ENCODE measurements at places on chromosomes 16 and 17. TPM values are rescaled to one million over a fixed set of nuclear protein-coding genes. Genes with fewer than 3 reads are reported as not detected.

GRCh38 chr17:63834431-63835166 lies 7.1 kb upstream of the FTSJ3 start:
- peak overlapping the region; percentile 13 for H3K27ac ChIP-seq
- peak; percentile 46 for DNase-seq
- no peaks in the 10 kb centered on the region for H3K27me3 ChIP-seq
- H3K36me3 ChIP-seq: peaks cover 57% of the 10 kb centered on the region
- H3K4me1 ChIP-seq: peaks cover 32% of the 10 kb centered on the region

- no peak for DNase-seq
- peak overlapping the region; percentile 90 for H3K27ac ChIP-seq
- H3K4me3 ChIP-seq: peak overlapping the region; percentile 88
- H3K4me1 ChIP-seq: peaks cover 21% of the 10 kb centered on the region
Observed at GRCh38 chr17:43400943-43401717, 2.3 kb downstream of the ARL4D start.

DNA sequence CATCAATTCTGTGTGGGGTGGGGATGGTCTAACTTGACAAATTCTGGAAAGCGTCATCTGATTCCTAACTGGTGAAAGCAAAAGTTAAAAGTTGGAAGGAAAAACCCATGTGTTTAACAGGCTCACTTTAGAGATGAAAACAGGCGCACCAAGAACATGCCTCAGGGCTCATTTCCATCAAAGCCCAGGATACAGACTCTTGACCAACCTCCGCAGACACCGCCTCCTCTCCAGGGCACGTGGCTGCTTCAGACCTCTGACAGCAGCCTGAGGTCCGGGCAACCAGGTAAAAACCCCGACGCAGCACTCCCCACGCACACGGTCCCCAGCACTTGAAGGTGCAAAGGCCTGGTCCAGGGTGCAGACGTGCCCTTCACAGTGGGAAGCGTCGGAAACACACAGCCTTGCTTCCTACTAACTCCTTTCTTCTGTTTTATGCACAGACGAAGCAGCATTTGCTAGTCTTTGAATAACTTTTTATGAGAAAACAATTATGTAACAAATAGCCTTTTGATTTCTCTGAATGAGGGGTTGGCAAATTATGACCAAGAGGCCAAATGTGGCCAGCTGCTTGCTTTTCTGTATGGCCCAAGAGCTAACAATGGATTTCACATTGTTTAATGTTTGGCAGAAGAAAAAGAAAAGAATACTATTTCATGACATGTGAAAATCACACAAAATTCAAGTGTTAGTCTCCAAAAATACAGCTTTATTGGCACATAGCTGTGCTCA lies 44.2 kb upstream of the TRAP1 start:
- no peak overlapping the region for H3K27ac ChIP-seq
- H3K4me3 ChIP-seq: no peak overlapping the region
- no peaks in the 10 kb centered on the region for H3K4me1 ChIP-seq
- H3K27me3 ChIP-seq: no peaks in the 10 kb centered on the region

- no peak overlapping the region for H3K27ac ChIP-seq
- DNase-seq: no peak
- no peak overlapping the region for H3K4me3 ChIP-seq
- no peaks in the 10 kb centered on the region for H3K27me3 ChIP-seq
- no peaks in the 10 kb centered on the region for H3K36me3 ChIP-seq
Observed at GRCh38 chr16:49411121-49411970, 37.7 kb downstream of the C16orf78 start.

- no peaks in the 10 kb centered on the region for H3K27me3 ChIP-seq
- peak overlapping the region; percentile 88 for H3K4me3 ChIP-seq
- peaks cover 29% of the 10 kb centered on the region for H3K4me1 ChIP-seq
- H3K27ac ChIP-seq: peak overlapping the region; percentile 75
- DNase-seq: no peak
Observed at GRCh38 chr17:47896672-47897490, 845 bp downstream of the SP2 start.

Gene BIRC5
- 1.6 TPM for polyA plus RNA-seq

Gene CACNB1
- 3.7 TPM for polyA plus RNA-seq

Gene USP6
- polyA plus RNA-seq: not detected

Gene NECAB2
- polyA plus RNA-seq: 0.13 TPM

Data from keratinocyte (primary cell).